ENCODE measurements at places on chromosomes 11 and 22. TPM values are rescaled to one million over a fixed set of nuclear protein-coding genes. Genes with fewer than 3 reads are reported as not detected.

- no peak for DNase-seq
These were observed 3.8 kb downstream of the CSDC2 start for GRCh38 chr22:41564563-41564962.

RIC3 gene
- total RNA-seq = 42.4 TPM

DNA sequence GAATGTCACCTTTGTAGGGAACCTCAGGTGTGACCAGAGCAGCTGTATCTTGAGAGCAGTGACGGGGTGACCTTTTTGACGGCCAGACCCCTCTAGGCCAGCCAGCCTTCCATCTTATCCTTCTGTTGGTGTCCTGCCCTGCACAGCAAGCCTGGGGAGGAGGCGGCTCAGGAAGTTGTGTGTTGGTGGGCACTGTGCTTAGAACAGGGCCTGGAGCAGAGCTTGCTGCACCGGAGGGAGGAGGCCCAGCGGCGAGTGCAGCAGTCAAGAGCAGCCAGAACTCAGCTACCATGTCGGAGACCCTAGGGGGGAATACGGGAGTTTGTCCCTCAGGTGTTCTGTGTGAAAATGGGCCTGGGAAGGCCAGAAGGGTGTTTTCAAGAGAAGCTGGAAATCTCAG, 129.4 kb downstream of the OSBP2 start:
- no peak for DNase-seq

- no peak for DNase-seq
These were observed 46.3 kb downstream of the PGR start for GRCh38 chr11:101083335-101083734.

GRCh38 chr22:50399751-50400331, 56.7 kb downstream of the PPP6R2 start:
- peak; percentile 57 for DNase-seq

CXCR5 gene
- not detected for total RNA-seq

- DNase-seq = no peak
These were observed 11.4 kb downstream of the PACS1 start for GRCh38 chr11:66081505-66081904.

- no peak for DNase-seq
These were observed 330.1 kb upstream of the PLET1 start for GRCh38 chr11:112590764-112591163.

USP2 gene
- total RNA-seq = 2.4 TPM

FGF4 gene
- total RNA-seq = not detected

KBTBD3 gene
- 10.6 TPM for total RNA-seq

DNA sequence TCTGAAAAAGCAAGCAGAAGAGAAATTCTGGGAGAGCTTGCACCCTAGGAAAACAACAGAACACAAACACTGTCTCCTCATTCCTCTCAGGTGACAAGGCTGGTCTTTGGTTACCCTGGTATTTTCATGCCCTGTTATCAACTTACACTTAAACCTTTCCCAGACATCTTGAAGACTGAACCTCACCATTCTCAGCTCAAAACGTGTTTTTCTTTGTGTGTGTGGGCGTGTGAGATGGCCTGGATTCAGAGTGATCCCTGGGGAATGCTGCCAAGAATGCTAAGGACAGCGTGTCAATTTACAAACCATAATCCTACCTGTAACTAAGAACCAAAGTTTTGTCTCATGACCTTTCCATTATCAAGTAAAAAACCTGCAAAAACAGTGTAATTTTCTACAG, 33.3 kb downstream of the ELF5 start:
- no peak for DNase-seq

PNPLA2 gene
- 5.3 TPM for total RNA-seq

- DNase-seq = peak; percentile 40
These were observed 27.3 kb downstream of the CTR9 start for GRCh38 chr11:10778217-10778970.

KCTD21 gene
- 4.5 TPM for total RNA-seq

GRCh38 chr11:67295846-67296245, 6.7 kb downstream of the ANKRD13D start:
- no peak for DNase-seq

DNA sequence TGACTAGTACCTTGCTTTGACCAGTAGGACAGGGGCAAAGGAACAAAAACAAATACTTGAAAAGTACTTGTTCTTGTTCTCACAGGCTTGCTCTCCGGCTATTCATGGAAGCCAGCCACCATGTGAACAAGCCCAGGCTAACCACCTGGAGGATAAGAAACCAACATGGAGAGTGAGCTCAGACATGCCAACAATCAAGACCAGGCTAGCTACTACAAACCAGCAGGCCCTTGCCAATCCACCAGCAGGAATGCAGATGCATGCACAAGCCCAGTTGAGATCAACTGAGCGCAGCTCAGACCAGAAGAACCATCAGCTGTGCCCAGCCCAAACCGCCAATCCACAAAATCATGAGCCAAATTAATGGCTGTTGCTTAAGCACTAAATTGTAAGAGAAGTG, 180.1 kb upstream of the ISX start:
- no peak for DNase-seq

- no peak for DNase-seq
These were observed 154.8 kb downstream of the UVRAG start for GRCh38 chr11:75969626-75970308.

ST3GAL4 gene
- 15.9 TPM for total RNA-seq

C22orf23 gene
- total RNA-seq = 1.2 TPM

GRCh38 chr11:122601141-122602125, 54.1 kb upstream of the UBASH3B start:
- no peak for DNase-seq

DNA sequence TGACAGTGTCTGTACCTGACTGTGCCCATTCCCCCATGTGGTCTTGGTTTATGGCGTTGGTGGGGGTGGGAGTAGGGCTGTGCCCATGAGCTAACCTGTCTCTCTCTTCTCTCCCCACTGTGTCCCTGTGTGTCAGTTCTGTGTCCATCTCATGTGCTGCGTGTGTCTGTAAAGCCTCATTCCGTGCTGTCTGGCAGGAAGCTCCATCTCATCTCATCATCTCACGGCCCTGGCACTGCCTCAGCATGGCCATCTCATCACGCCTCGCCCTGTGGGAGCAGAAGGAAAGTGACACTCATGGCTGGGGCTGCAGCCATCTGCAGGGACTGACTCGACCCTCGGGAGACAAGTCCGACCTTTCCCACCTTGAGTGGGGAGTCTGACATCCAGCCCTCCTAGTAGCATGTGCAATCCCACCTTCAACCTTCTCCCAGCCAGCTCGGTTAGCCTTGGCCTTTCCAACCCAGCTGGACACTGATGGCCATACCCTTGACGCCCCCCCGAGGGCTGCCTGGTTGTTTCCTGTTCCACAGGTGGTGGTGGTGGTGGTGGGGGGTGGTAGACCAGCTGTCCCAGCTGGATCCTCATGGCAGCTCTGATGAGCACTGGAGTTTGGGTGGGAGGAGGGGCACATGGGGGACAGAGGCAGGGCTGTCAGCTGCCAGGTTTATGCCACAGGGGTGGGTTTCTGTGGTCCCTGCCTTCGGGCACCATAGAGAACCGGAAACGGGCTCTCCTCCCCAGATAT, 19.0 kb downstream of the MYO18B start:
- DNase-seq = no peak

DBX1 gene
- total RNA-seq = not detected

OR51E2 gene
- total RNA-seq = under 0.01 TPM

DNA sequence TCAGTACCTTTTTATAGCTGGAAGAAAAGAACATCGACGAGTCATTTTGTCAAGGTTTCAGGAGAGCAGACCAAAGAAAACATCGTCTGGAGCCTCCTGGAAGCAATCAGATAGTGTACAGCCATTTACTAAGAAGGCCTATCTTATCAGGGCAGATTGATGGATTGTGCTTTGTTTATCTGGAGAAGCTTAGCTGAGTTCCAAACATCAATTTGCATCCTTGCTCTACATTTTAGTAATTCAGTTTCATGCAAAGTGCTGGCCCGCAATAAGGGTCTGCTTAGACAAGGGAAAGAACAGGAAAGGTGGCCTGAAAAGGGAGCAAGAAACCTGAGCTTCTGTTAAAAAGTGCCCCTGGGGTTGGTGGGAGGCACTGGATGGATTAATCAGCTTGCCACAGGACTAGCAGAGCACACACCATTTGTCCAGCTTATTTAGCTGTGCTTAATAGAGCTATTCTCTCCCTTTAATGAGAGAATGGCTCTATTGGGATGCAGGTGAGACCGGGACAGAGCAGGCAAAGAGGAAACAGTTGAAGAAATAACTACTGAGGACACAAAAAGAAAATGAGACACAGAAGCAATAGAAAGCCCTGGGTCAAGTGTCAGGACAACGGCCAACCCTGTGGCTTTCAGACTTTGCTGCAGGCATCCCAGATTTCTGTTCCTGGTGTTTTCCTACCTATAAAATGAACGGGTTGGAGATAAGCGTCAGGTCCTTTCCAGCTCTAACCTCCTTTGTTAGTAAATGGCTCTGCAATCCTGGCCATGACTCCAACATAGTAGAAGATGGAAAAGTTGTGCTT, 122.1 kb upstream of the TTC12 start:
- DNase-seq = no peak

DNA sequence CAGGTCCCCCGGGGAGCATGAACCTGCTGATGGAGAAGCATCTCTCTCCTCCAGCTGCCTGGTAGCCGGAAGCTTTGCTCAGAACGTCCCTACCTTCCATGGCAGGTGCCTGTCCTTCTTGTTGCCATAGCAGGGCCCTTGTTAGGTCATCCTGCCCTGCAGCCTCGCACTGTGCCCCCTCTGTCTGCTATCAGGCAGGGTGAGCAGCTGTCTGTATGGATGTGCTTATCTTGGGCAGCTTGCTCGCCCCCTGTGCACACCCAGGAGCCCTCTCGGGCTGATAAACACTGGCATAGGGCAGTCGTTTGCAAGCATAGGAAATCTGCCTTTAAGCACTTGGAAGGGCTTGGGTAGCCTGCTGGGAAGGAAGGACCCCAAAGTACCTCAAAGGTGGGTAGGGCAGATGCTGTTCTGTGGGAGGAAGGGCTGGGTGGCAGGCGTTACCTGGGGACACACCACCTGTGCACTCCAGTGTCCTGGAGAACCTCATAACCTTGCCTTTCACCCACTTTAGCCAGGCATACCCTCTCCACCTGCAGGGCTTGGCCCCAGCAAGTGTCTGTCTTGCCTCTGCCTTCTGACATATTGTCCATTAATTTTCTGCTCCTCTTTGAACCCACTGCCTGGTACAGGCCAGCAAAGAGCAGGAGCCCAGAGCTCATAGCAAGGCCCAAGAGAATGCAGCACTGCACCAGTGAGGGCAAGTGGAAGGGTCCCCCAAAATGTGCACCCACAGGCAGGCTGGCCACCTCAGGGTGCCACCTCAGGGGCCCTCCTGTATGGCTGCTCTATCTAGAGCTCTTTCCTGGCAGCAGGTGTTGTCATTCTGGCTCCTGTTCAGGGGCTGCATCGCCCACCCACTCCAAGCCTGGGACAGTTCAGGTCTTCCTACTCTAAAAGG, 8.0 kb upstream of the COMT start:
- no peak for DNase-seq

DNA sequence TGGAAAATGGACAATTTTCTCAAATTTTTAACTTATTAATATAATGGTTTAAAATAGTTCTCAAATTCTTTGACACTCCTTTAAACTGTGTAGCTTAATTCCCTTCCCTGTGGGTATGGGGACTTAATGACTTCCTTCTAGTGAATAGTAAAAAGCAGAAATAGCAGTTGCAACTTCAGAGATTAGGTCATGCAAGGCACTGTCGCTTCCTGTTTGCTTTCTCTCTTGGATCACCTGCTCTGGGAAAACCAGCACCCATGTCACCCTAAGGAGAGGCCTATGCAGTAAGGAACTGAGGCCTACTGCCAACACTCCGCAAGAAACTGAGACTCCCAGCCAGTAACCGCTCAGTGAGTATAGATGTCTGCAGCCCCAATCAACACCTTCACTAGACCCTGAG, 5.5 kb upstream of the PANX3 start:
- no peak for DNase-seq

GRCh38 chr11:23865341-23865975, 631.4 kb upstream of the LUZP2 start:
- no peak for DNase-seq

- no peak for DNase-seq
These were observed 347.3 kb upstream of the RAG2 start for GRCh38 chr11:36945384-36945783.

GRCh38 chr22:50253046-50253915, 2.2 kb upstream of the HDAC10 start:
- no peak for DNase-seq
